ENCODE measurements at places on chromosomes 2 and 18. TPM values are rescaled to one million over a fixed set of nuclear protein-coding genes. Genes with fewer than 3 reads are reported as not detected.

The FAM110C gene
- total RNA-seq, result 4.9 TPM

- no peak for DNase-seq
Observed at GRCh38 chr2:80858965-80859364, 554.4 kb upstream of the LRRTM1 start.

GRCh38 chr2:224819075-224819474, 102.9 kb upstream of the CCDC195 start:
- DNase-seq, result no peak

The TLX2 gene
- not detected for total RNA-seq

- no peak for DNase-seq
Observed at GRCh38 chr2:235485362-235485761, 8.5 kb upstream of the AGAP1 start.

- no peak for DNase-seq
Observed at GRCh38 chr2:101355401-101356054, 31.8 kb downstream of the CREG2 start.

The ASPRV1 gene
- total RNA-seq, result 1.7 TPM

The CRYGD gene
- 0.69 TPM for total RNA-seq

The SKOR2 gene
- total RNA-seq, result not detected

The ACMSD gene
- not detected for total RNA-seq

The LBH gene
- 215 TPM for total RNA-seq

- no peak for DNase-seq
Observed at GRCh38 chr2:158113741-158114295, 12.1 kb downstream of the UPP2 start.

GRCh38 chr2:161358838-161359237, 50.6 kb downstream of the PSMD14 start:
- DNase-seq, result no peak

The DSEL gene
- 0.17 TPM for total RNA-seq

- no peak for DNase-seq
Observed at GRCh38 chr2:29531626-29532025, 389.8 kb downstream of the ALK start.

GRCh38 chr2:73766349-73766748, 13.6 kb downstream of the DUSP11 start:
- no peak for DNase-seq

- no peak for DNase-seq
Observed at GRCh38 chr18:79540161-79540903, 139.3 kb upstream of the CTDP1 start.

GRCh38 chr2:46861916-46862315, 53.7 kb downstream of the MCFD2 start:
- DNase-seq, result no peak

DNA sequence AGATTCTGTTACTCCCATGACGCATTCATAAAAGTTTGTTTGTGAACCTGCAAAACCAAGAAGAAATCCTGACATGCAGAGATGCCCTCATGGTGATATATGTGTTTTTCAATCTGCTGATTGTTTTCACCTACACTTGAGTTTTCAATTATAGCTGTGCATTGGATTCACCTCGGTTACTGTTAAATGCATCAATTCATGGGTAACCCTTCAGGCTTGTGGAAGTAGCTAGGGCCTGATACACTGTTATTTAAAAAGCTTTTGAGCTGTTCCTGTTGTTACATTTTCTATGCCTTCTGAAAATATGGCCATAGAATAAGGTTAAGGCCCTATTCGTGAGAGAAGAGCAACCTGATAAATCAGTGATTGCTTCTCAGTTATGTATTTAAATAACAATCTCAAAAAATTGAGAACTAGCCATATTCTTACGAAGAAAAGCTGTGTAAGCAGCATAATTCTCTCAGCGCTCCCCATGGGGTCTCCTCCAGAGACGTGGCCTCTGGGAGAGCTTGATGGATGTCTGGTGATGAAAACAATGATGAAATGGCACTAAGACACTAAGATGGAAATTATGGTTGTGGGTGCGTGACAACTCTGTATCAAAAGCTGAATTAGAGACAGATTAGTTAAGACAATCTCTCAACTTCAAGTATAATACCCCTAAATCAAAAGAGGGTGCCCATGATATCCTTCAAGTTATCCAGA, 60.5 kb downstream of the RIT2 start:
- no peak for DNase-seq

DNA sequence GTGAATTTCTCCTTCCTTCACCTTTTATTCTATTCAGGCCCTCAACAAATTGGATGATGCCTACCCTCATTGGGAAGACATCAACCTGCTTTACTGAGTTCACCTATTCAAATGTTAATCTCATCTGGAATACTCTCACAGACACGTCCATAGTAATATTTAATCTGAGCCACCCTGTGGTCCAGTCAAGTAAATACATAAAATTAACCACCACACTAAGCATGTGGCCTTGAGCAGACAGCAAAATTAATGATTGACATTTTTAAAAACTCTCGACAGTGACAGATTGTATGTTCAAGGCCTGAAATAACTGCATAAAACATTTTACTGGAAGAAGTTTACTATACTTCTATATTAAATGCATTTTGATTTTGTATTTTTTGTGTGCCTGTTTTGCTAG, 540.6 kb upstream of the GCFC2 start:
- no peak for DNase-seq

- no peak for DNase-seq
Observed at GRCh38 chr2:45026924-45027450, 17.7 kb upstream of the SIX2 start.

The ELOA2 gene
- not detected for total RNA-seq

GRCh38 chr18:11544060-11544633, 65.2 kb upstream of the SLC35G4 start:
- no peak for DNase-seq

The AQP12A gene
- not detected for total RNA-seq

DNA sequence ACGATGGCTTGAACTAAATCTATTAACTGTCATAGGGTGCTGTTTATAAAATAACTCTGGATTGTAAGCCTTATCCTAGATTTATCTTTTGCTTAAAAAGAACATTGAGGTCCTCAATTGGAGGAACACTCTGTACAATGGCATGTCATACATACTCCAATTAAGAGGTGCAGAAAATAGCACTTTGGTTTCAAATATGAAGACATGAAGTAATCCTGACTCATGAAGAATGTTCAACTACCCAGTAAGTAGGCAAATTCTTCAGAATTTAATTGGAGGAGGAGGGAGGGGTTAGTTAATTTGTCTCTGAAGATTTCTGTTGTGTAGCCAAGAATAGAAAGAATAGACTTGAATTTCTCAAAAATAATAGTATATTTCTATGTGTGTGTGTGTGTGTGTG, 36.1 kb downstream of the DCC start:
- DNase-seq, result no peak

The ZNF396 gene
- total RNA-seq, result not detected

DNA sequence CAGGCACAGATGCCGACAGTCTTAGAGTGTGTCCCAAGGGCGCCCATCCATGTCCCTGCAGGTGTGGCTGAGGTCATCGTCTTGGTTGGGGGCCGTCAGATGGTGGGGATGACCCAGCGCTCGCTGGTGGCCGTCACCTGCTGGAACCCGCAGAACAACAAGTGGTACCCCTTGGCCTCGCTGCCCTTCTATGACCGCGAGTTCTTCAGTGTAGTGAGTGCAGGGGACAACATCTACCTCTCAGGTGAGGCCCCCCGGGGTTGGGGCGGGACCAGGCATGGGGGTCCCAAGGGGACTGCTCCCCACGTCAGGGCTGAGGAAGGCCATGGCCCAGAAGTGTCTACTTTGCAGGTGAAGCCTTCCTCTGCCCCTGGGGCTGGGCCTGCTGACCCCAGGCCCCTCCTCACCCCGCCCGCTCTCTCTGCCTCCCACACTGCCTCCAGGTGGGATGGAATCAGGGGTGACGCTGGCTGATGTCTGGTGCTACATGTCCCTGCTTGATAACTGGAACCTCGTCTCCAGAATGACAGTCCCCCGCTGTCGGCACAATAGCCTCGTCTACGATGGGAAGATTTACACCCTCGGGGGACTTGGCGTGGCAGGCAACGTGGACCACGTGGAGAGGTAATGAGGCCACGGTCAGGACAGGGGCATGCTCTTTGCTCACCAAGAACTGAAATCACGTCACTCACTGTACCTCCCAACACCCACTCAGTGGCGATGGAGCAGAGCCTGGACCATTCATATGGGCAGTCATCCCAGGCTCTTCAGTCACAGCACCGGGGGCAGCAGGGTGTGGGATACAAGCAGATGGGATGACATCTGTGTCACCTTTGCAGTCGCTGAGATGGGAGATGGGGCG, 230.8 kb downstream of the ATAD2B start:
- no peak for DNase-seq
